Naive thymus-derived CD4-positive, alpha-beta T cell (primary cell): ENCODE measurements at places on chromosomes 1 and 21.
A peak's percentile ranks its signal among the peaks of the same experiment; 100 is the strongest.

GRCh38 chr21:34266351-34266750, 97.5 kb upstream of the KCNE2 start:
- H3K27me3 ChIP-seq = no peaks in the 10 kb centered on the region
- no peaks in the 10 kb centered on the region for H3K4me1 ChIP-seq
- H3K36me3 ChIP-seq = no peaks in the 10 kb centered on the region

GRCh38 chr1:158331106-158331425, 265 bp downstream of the CD1B start:
- no peaks in the 10 kb centered on the region for H3K36me3 ChIP-seq
- no peak overlapping the region for H3K27ac ChIP-seq
- no peaks in the 10 kb centered on the region for H3K4me1 ChIP-seq
- DNase-seq = no peak

- H3K4me1 ChIP-seq = no peaks in the 10 kb centered on the region
- no peak overlapping the region for H3K4me3 ChIP-seq
- DNase-seq = no peak
- peaks cover 3% of the 10 kb centered on the region for H3K36me3 ChIP-seq
Measured at GRCh38 chr1:169943963-169944526, 50.3 kb upstream of the SCYL3 start.

DNA sequence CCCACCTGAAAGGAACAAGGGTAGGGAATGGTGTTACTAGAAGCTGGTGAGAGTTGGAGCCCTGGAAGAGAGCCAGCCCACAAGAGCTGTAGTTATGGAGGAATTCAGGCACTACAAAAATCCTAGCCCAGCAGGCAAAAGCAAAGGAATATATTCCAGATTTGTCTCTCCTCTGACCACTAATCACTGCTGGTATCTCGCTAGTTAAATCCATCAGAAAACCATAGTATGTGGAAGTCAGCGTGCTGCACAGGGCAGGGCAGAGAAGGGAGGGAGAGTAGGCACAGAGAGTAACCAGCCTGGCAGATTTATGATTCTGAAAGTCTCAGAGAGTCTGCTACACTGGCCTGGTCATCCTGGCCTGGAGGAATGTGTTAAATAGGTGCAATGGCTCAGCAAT, 88.6 kb downstream of the SELENOF start:
- H3K27me3 ChIP-seq = no peaks in the 10 kb centered on the region
- no peaks in the 10 kb centered on the region for H3K4me1 ChIP-seq
- no peaks in the 10 kb centered on the region for H3K36me3 ChIP-seq
- DNase-seq = no peak

DNA sequence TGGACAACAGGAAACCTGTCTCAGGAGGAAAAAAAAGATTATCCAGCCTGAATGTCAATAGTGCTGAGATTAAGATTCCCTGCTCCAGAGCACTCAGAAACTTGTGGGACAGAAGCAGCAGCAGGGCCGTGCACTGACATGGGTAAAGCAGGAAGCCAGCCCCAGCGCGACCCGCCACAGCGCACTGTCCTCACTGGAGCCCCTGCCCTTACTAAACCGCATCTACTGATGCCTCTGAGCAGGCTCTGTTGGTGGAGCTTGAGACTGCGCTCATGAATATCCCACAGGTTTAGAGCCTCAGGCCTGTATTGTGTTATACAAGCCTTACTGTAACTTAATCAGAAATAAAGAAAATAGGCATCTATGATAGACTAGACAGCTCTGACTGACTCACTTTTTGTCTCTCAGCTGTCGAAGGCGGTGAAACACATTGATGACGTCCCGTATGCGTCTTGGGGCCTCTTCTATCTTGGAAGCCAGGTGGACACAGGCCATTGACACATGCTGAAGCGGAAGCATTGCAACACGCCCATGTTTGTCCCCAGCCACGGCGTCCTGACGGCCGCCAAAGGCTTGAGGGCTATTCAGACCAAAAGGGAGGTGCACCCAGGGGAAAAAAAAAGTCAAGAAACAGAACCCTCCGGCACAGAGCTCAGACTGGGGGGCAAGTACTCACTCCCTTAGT, 1.2 kb downstream of the CCNL2 start:
- peaks cover 20% of the 10 kb centered on the region for H3K4me1 ChIP-seq
- H3K4me3 ChIP-seq = peak overlapping the region; percentile 82

- H3K36me3 ChIP-seq = no peaks in the 10 kb centered on the region
- H3K27me3 ChIP-seq = peaks cover 4% of the 10 kb centered on the region
- no peak overlapping the region for H3K27ac ChIP-seq
- no peak overlapping the region for H3K4me3 ChIP-seq
- DNase-seq = no peak
Measured at GRCh38 chr1:220924331-220924970, 45.2 kb downstream of the HLX start.

DNA sequence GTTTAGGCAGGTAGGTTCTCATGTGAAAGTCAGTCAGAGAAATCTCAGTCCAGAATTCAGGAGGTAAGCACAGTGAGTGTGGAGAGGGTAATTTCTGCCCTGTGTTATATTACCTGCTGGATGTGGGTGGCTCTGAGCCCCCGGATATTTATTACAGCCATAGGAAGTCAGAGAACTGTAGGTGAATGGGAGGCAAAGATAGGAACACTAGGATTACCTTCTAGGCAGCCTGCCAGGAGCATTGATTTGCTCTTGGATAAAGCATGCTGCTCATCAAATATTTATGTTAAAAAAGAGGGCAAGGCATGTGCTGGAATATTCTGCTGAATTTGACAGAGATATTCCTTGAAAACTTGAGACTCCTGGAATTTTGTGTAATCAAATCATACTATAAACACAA, 8.5 kb downstream of the GNG12 start:
- no peaks in the 10 kb centered on the region for H3K27me3 ChIP-seq
- no peak overlapping the region for H3K4me3 ChIP-seq
- no peaks in the 10 kb centered on the region for H3K4me1 ChIP-seq

- H3K27ac ChIP-seq = no peak overlapping the region
- no peak for DNase-seq
- no peaks in the 10 kb centered on the region for H3K27me3 ChIP-seq
- H3K36me3 ChIP-seq = no peaks in the 10 kb centered on the region
- no peak overlapping the region for H3K4me3 ChIP-seq
Measured at GRCh38 chr21:32406405-32406804, 6.1 kb upstream of the EVA1C start.

DNA sequence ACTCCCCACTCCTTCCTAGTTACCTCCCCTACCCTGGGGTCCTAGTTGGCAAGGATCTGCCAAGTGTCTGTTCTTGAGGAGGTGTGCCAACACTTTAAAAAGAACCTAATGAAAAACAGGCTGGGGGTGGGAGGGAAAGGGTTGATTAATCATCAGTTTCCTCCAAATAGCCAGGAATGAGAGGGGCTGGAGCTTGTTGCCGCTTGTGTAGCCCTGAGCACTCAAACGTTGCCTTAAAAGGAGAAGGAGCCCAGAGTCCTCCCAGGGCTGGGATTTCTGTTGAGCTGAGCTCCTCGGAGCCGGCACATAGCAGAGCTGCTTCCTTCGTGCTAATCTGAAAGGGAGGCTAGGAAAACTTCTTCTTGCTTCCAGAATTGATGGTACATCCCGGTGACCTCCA, 15.9 kb downstream of the SHISA4 start:
- no peaks in the 10 kb centered on the region for H3K4me1 ChIP-seq
- DNase-seq = no peak
- no peak overlapping the region for H3K4me3 ChIP-seq

DNA sequence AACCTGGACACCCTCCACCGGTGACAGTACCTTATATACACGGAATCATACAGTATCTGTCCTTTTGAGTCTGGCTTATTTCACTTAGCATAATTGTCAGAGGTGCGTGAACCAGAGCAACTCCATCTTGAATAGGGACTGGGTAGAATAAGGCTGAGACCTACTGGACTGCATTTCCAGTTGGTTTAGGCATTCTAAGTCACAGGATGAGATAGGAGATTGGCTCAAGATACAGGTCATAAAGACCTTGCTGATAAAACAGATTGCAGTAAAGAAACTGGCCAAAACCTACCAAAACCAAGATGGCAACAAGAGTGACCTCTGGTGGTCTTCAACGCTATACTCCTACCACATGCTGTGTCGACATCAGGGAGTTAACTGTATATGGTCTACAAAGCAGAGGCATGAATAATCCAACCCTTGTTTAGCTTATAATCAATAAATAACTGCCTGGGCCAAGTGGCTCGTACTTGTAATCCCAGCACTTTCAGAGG, 1.4 kb upstream of the FDPS start:
- H3K27me3 ChIP-seq = no peaks in the 10 kb centered on the region
- H3K4me1 ChIP-seq = peaks cover 20% of the 10 kb centered on the region
- H3K4me3 ChIP-seq = no peak overlapping the region
- H3K27ac ChIP-seq = no peak overlapping the region
- no peaks in the 10 kb centered on the region for H3K36me3 ChIP-seq

DNA sequence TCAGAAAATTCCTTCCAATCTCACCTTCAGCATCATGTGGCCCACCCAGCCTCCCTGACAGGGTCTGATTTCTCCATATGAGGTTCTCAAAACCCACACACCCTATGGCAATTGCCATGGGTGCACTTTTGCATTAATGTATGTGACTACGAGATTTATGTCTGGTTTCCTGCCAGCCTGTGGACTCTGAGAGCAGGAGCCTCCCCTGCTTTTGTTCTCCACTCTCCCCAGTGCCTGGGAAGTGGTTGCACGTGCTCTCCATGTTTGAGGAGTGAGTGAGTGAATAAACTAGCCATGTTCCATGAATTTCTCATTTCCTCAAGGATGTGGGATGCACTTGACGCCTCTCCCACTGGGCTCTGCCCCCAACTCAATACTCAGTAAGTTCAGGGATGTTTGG, 91.2 kb downstream of the ACTL8 start:
- no peak overlapping the region for H3K4me3 ChIP-seq
- no peaks in the 10 kb centered on the region for H3K4me1 ChIP-seq
- no peak for DNase-seq
- H3K27me3 ChIP-seq = no peaks in the 10 kb centered on the region

DNA sequence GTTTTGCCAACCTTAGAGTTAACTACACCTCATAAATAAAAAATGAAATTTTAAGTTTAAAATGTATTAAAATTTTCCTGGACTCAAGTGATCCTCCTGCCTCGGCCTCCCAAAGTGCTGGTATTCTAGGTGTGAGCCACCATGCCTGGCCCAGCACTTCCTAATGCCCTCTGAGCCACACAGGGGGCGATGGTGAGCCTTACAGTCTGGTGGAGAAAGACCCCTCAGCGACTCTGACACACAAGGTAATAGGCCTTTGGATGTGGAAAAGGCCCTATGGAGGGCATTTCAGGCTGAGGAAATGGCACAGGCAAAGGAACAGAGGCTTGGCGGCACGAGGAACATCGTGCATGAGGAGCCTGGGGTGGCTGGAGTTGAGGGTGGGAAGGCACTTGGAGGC, 6.7 kb downstream of the CITED4 start:
- no peaks in the 10 kb centered on the region for H3K4me1 ChIP-seq
- H3K27ac ChIP-seq = no peak overlapping the region
- H3K36me3 ChIP-seq = no peaks in the 10 kb centered on the region
- no peaks in the 10 kb centered on the region for H3K27me3 ChIP-seq

- peaks cover 7% of the 10 kb centered on the region for H3K36me3 ChIP-seq
- no peaks in the 10 kb centered on the region for H3K27me3 ChIP-seq
- no peaks in the 10 kb centered on the region for H3K4me1 ChIP-seq
- no peak overlapping the region for H3K4me3 ChIP-seq
Measured at GRCh38 chr21:36247316-36248010, 72.5 kb upstream of the MORC3 start.

DNA sequence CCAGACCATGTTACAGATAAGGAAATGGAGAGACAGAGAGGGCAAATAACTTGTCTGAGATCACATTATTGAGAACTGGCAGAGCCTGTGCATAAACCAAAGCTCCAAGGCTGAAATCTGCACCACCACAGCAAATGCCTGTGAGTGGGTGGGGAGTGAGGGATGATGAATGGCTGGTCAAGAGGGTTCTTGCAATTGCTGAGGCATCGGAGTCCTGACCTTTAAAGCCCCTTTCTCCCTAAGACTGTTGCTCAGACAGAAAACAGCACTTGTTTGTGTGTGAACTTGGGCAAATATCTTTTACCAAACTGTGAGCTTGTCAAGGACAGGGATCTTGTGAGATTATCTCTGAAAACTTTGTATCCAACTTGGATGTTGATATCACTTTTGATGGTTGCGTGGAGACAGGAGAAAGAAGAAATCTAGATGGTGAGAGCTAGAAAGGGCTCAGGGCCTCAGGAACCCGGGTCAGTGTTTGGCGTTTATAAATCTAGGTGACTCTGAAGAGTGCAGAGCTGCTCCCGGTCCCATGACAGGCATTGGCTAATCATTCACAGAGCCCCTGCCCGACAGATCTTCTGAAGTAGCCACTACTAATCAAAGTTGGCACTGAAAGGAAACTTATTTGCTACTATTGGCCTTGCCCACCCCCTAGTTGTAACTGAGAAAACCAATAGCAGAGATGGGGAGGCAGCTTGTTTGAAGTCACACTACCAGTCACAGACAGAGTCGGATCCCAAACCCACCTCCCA, 122.3 kb downstream of the FOXD2 start:
- H3K4me1 ChIP-seq = no peaks in the 10 kb centered on the region
- no peak for DNase-seq
- H3K27ac ChIP-seq = no peak overlapping the region
- no peaks in the 10 kb centered on the region for H3K36me3 ChIP-seq
- no peak overlapping the region for H3K4me3 ChIP-seq

DNA sequence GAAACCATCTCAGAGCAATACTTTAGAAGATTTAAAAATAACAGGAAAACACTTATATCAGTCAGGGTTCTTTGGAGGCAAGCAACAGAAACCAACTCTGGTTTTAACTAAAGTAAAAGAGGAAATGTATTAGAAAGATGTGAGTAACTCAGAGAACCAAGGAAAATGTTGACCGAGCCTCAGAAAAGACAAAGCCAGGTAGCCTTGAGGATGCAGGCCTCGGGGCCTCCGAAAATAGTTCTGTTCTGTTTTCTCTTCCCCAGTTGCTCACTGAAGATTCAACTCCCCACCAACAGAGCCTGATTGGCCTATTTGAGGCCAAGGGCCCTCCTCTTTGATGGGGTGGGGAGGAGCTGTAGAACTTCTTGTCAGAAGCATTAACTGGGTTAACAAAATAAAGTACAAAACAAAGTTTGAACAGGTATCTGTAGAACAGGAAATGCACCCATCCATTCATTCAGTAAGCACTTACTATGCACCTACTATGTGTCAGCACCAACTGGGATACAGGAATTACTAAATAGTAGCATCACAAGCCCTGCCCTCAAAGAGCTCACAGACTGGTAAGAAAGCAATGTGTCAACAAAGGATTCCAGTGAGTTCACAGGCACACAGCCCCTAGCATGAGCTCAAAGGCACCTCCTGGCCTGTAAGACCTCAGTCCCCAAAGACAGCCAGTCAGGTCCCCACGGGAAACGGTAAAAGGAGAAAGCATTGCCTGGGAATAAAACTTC, 12.6 kb downstream of the SLAMF8 start:
- H3K27ac ChIP-seq = no peak overlapping the region
- no peaks in the 10 kb centered on the region for H3K4me1 ChIP-seq
- no peaks in the 10 kb centered on the region for H3K36me3 ChIP-seq
- no peaks in the 10 kb centered on the region for H3K27me3 ChIP-seq
- no peak for DNase-seq
- H3K4me3 ChIP-seq = no peak overlapping the region

- no peak overlapping the region for H3K4me3 ChIP-seq
Measured at GRCh38 chr1:29171089-29171488, 10.6 kb downstream of the SRSF4 start.

GRCh38 chr1:50742523-50742922, 217.5 kb downstream of the FAF1 start:
- H3K36me3 ChIP-seq = no peaks in the 10 kb centered on the region
- no peaks in the 10 kb centered on the region for H3K27me3 ChIP-seq
- H3K27ac ChIP-seq = no peak overlapping the region
- no peaks in the 10 kb centered on the region for H3K4me1 ChIP-seq
- DNase-seq = no peak

- peak; percentile 87 for DNase-seq
- H3K27ac ChIP-seq = peak overlapping the region; percentile 67
- no peaks in the 10 kb centered on the region for H3K27me3 ChIP-seq
- H3K4me3 ChIP-seq = no peak overlapping the region
Measured at GRCh38 chr1:203682473-203683383, 56.1 kb downstream of the ATP2B4 start.
